Pancreas (tissue), 10 donors: ENCODE measurements at places on chromosomes 13 and 19. TPM values are rescaled to one million over a fixed set of nuclear protein-coding genes. Genes with fewer than 3 reads are reported as not detected.

DNA sequence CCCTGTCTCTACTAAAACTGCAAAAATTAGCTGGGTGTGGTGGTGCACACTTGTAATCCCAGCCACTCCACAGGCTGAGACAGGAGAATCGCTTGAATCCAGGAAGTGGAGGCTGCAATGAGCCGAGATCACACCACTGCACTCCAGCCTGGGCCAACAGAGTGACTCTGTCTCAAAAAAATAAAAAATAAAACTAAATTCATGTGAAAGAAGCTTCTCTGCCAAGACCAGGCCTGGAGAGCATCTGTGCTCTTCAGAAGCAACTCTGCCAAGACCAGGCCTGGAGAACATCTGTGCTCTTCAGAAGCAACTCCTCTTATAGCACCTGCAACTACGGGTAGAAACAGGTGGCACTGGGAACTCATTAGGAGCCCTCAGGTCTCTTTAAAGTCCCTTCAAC lies 37.7 kb downstream of the CRYL1 start:
- no peaks in the 10 kb centered on the region for H3K36me3 ChIP-seq
- no peaks in the 10 kb centered on the region for H3K27me3 ChIP-seq
- no peak for DNase-seq
- no peak overlapping the region for H3K4me3 ChIP-seq

GRCh38 chr13:77323858-77324257 lies 3.0 kb downstream of the MYCBP2 start:
- no peaks in the 10 kb centered on the region for H3K27me3 ChIP-seq
- no peak overlapping the region for H3K27ac ChIP-seq
- no peak for DNase-seq
- H3K4me1 ChIP-seq: peaks cover 36% of the 10 kb centered on the region
- H3K36me3 ChIP-seq: no peaks in the 10 kb centered on the region

- no peaks in the 10 kb centered on the region for H3K4me1 ChIP-seq
- no peak overlapping the region for H3K27ac ChIP-seq
- no peak overlapping the region for H3K4me3 ChIP-seq
- H3K27me3 ChIP-seq: no peaks in the 10 kb centered on the region
- H3K36me3 ChIP-seq: no peaks in the 10 kb centered on the region
Observed at GRCh38 chr13:51905787-51906186, 44.0 kb downstream of the CCDC70 start.

GRCh38 chr19:35442091-35442490 lies 6.0 kb upstream of the FFAR2 start:
- no peak for DNase-seq
- H3K36me3 ChIP-seq: no peaks in the 10 kb centered on the region
- H3K27me3 ChIP-seq: no peaks in the 10 kb centered on the region
- H3K4me3 ChIP-seq: no peak overlapping the region
- peaks cover 12% of the 10 kb centered on the region for H3K4me1 ChIP-seq

Gene CCDC8
- 11.9 TPM for total RNA-seq

DNA sequence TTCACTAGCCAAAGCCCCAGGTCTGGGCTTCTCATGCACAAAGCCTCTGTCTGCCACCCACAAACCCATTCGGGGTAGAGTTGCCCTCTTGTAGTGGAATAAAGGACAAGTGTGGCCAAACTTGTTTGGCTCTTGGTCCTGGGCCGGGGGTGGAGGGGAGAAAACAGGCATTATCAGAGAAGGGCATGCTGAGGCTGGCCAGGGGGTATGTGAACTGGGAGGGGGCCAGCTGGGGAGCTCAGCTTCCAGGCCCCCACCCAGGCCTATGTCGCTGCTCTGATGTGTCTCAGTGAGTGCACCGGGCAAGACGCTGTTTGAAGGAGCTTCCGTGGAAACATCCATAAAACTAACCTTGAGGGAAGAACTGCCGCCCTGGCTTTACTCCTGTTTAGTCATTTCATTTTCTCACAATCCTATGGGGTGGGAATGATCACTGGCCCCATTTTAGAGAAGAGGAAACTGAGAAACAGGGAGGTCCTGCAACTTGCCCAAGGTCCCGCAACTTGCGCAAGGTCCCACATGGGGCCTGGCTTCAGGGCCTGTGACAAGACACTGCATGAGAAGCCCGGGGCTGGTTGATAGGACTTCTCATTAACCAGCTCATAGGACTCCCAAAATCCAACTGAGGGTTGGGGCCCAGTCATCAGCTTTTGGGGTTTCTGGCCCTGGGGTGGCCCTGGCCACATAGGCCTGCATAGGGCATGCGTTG lies 30.8 kb downstream of the CCNE1 start:
- no peak for DNase-seq
- H3K36me3 ChIP-seq: no peaks in the 10 kb centered on the region
- no peaks in the 10 kb centered on the region for H3K27me3 ChIP-seq
- H3K27ac ChIP-seq: no peak overlapping the region
- H3K4me3 ChIP-seq: no peak overlapping the region
